ENCODE measurements at places on chromosomes 5 and 9.

- no peak for DNase-seq
Measured at GRCh38 chr5:74320526-74320925, 320.0 kb downstream of the ENC1 start.

- no peak for DNase-seq
Measured at GRCh38 chr9:6833518-6834192, 75.9 kb downstream of the KDM4C start.

DNA sequence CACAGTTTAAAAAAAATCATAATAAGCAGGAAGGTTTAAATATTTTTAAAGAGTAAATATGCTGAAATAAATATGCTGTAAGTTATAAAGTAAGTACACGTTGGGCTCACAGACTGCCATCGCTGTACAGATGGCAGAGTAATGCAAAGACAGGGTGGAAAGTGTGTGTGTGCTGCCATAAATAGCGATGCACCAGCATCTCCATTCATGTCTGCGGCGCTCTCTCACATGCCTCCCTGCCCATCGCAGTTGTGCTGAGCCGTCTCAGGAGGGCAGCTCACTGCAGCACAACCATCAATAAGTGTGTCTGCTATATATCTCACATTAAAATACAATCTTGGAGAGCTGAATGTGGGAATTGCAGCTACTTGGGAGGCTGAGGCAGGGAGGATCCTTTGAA is 14.3 kb downstream of the MOCS2 start:
- DNase-seq: no peak

GRCh38 chr5:142395334-142395733 is 70.5 kb upstream of the SPRY4 start:
- DNase-seq: no peak

- no peak for DNase-seq
Measured at GRCh38 chr9:117869287-117869686, 165.1 kb downstream of the TLR4 start.

DNA sequence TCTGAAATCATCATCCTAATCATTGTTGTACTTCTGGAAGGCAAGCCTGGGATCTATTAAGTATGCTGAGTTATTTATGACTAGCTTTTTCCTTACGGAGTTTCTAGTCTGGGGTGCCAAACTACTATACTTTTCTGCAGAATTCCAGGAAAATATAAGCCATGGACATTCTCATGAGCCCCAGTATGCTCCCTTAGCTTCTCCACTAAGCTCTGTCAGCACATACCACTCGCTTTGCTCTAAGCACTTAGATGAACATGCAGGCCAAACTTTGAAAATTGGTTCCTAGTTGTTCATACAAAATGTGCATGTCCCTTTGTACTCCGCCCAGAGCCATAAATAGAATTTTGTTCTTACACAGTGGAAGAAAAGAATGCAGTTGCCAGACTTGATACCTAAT is 284.6 kb downstream of the ARRDC3 start:
- no peak for DNase-seq

- no peak for DNase-seq
Measured at GRCh38 chr9:109143881-109144562, 23.0 kb downstream of the FRRS1L start.

GRCh38 chr9:99119976-99120655 is 15.2 kb downstream of the TGFBR1 start:
- DNase-seq: no peak

GRCh38 chr9:13017260-13017659 is 242.4 kb downstream of the LURAP1L start:
- DNase-seq: no peak

GRCh38 chr9:128048663-128049062 is 18.5 kb downstream of the NAIF1 start:
- DNase-seq: no peak

DNA sequence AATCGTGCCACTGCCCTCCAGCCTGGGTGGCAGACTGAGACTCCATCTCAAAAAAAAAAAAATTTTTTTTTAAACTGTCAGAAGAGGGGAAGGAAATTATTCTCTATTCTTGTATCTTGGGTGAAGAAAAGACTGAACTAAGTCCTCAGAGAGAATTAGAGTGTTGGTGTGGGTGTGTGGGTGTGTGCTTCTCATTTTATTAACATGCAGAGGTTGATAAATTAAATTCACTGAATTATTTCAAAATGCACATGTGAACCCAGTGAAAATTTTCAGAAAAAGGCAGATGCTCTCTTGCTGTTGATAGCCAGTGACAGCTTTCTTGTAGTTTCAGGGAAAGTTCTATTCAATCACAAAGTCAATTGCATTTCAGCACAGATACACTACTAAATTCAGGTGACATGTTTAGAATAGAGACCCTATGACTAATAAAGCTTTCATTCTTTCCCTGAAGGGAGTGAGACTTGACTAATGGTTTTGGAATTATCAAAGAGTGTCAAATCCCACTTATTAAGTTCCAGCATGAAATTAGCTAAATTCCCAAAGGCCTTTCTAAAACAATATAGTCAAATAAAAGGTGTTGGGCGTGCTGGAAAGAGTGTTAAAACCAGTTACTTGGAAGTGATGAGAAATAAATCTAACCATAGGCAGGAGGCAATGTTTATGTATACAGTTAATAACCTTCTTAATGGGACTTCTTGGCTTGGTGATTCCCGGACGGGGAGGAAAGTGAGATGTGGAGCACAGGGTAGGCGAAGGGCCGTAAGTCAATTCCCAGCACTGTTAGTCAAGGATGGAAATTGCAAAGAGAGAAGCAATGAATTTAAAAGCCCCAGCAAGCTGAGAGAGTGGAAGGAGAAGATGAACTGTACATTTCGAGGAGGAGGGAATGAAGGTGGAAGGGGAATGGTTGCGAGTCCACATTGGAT is 103.2 kb upstream of the SPATA31D4 start:
- DNase-seq: no peak

GRCh38 chr9:74275872-74276508 is 221.1 kb upstream of the RORB start:
- DNase-seq: no peak

GRCh38 chr5:17005107-17005828 is 69.2 kb upstream of the MYO10 start:
- no peak for DNase-seq

DNA sequence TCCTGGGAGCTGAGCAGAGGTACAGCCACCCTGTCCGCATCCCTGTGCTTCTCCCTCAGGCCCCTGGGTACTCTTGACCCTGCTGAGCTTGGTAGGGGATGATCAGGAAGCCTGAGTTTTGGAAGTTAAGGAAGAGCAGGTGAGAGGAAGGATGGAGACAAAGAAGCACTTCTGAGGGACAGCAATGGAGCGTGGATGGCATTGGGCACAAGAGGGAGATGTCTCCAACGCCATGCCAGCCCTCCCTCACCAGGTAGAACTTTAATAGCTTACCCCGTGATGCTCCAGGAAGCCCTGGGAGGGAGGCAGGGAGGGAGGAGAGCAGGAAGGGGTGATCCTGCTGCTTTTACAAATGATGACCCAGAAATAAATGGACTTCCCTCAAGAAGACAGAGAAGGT is 29.9 kb upstream of the SMU1 start:
- DNase-seq: no peak

DNA sequence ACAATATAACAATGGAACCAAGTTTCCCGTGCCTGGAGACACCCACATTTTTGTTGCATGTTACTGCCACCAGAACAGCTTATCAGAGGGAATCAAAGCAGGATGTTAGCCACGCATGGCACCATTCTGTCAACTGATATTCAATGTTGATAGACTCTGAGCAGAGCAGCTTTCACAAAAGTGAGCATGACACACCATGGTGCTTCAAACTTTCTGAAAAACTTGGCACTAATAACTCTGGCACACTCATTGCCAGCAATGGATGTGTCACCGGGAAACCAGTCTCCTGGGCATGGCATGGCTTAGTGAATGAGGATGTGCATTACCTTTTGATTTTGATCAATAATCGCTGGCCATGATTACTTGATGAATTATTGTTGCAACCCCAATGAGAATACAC is 19.7 kb downstream of the NIPSNAP3B start:
- no peak for DNase-seq

DNA sequence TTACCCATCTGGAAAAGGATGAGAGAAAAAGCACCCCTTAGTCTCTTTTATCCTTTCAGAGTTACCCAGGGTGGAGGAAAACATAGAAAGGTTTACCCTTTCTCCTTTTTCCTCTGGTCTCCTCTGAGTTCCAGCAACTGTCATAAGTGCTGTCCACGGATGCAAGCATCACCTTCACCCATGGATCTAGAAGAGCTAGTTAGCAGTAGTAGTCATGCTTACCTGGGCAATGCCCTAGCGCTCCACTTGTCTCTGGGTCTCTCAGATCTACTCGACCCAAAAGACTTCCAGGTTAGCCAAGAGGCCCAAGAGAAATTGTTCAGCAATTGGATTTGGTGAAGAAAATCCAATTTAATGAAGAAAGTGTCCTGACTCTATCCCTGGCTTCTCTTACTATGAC is 656.2 kb upstream of the PTPRD start:
- DNase-seq: no peak

- DNase-seq: no peak
Measured at GRCh38 chr5:53963958-53964357, 346.4 kb downstream of the ARL15 start.

DNA sequence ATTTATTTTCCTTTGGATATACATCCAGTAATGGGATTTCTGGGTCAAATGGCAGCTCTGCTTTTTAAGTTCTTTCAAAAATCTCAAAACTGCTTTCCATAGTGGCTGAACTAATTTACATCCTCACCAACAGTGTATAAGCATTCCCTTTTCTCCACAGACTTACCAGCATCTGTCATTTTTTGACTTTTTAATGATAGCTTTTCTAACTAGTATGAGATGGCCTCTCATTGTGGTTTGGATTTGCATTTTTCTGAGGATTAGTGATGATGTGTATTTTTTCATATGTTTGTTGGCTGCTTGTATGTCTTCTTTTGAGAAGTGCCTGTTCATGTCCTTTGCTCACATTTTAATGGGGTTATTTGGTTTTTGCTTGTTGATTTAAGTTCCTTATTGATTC is 90.0 kb upstream of the HMHB1 start:
- DNase-seq: no peak

GRCh38 chr5:172010278-172010677 is 3.8 kb upstream of the FBXW11 start:
- no peak for DNase-seq
